ENCODE measurements at places on chromosomes 1 and 21. TPM values are rescaled to one million over a fixed set of nuclear protein-coding genes. Genes with fewer than 3 reads are reported as not detected.

GRCh38 chr1:33516891-33517567 is 44.6 kb downstream of the ZSCAN20 start:
- H3K4me3 ChIP-seq, result no peak overlapping the region
- H3K27ac ChIP-seq, result no peak overlapping the region
- H3K36me3 ChIP-seq, result no peaks in the 10 kb centered on the region
- DNase-seq, result no peak
- peaks cover 5% of the 10 kb centered on the region for H3K27me3 ChIP-seq

The PLA2G5 gene
- total RNA-seq, result not detected

DNA sequence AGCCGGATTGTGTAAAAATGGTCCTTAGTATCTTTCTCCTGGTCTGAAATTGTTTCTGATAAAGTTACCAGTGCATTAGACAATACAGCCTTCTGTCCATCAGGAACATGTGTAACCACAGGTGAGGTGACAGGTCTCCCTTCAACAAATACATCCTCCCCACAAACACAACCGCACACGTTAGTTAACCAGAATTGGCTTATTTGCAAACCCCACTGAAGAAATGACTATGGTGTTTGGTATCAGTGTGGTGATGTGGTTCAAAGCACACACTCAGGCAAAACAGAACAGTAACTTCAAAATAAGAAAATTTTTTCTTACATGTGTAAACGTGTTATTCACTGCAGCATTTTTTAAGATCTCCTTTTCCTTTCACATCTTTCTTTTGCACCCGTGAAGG is 517.2 kb upstream of the NR5A2 start:
- no peaks in the 10 kb centered on the region for H3K27me3 ChIP-seq
- no peak for DNase-seq
- H3K4me3 ChIP-seq, result no peak overlapping the region
- H3K27ac ChIP-seq, result no peak overlapping the region
- H3K36me3 ChIP-seq, result no peaks in the 10 kb centered on the region
- H3K4me1 ChIP-seq, result no peaks in the 10 kb centered on the region

- H3K4me1 ChIP-seq, result peaks cover 31% of the 10 kb centered on the region
- no peak for DNase-seq
- H3K36me3 ChIP-seq, result no peaks in the 10 kb centered on the region
- no peak overlapping the region for H3K4me3 ChIP-seq
- H3K27ac ChIP-seq, result no peak overlapping the region
Observed at GRCh38 chr1:224621813-224622682, 5.9 kb downstream of the CNIH3 start.

DNA sequence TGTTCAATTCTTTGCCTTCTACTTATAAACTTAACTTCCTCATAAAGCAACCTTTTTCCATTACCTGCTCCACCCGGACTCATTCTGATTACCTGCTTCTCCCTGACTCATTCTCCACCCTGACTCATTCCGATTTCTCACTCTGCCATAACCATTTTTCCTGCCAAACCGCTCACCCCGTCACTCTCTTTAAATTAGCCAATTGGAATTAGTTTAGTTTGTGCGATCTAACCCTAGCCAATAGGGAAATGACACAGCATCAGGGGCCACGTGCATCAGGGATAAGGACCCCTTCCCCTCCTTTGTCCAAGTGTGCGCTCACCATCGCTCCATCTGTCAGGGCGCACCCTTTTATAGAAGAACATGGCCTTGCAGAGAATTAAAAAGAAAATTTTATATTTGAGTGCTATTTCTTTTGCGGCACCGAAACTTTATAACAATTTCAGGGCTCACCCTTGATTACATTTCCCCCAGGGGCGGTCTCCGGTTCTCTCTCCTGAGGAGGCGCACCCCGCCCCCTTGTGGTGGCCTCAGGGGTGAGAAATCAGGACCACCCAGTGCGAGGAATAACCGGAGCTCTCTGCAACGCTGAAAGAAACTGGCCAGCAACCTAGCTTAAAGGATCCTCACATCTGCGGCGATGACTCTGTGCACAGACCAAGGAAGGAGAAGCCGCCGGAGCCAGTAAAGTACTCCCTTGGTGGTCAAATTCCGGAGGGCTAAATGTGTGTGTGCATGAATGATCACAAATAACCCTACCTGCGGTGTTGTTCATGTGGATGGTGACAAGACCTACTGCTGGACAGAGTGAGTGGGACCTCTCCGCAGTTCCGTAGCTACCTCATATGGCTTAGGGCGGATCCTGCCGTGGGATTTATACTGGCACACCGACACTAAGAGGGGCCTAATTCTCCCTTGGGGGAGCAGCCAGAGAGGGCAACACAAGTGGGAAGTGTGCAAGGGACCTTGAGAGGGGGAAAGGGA is 30.3 kb upstream of the CBR3 start:
- H3K36me3 ChIP-seq, result no peaks in the 10 kb centered on the region
- H3K27ac ChIP-seq, result peak overlapping the region; percentile 44
- DNase-seq, result peak; percentile 77

- peaks cover 18% of the 10 kb centered on the region for H3K27me3 ChIP-seq
- H3K4me1 ChIP-seq, result no peaks in the 10 kb centered on the region
- H3K27ac ChIP-seq, result no peak overlapping the region
- no peak overlapping the region for H3K4me3 ChIP-seq
- H3K36me3 ChIP-seq, result no peaks in the 10 kb centered on the region
- DNase-seq, result no peak
Observed at GRCh38 chr1:210692796-210693195, 364.1 kb downstream of the HHAT start.

The ZNF678 gene
- total RNA-seq, result 25.3 TPM

The GJA8 gene
- not detected for total RNA-seq

The LRRC38 gene
- 4.8 TPM for total RNA-seq

GRCh38 chr1:207073906-207074820 is 14.5 kb upstream of the C4BPB start:
- peaks cover 57% of the 10 kb centered on the region for H3K36me3 ChIP-seq
- H3K4me1 ChIP-seq, result peaks cover 21% of the 10 kb centered on the region
- no peaks in the 10 kb centered on the region for H3K27me3 ChIP-seq
- DNase-seq, result peak; percentile 90
- H3K4me3 ChIP-seq, result no peak overlapping the region

GRCh38 chr1:168653567-168653966 is 75.4 kb downstream of the DPT start:
- H3K4me1 ChIP-seq, result no peaks in the 10 kb centered on the region
- H3K36me3 ChIP-seq, result no peaks in the 10 kb centered on the region
- no peaks in the 10 kb centered on the region for H3K27me3 ChIP-seq

GRCh38 chr1:199121047-199121446 is 482.2 kb downstream of the PTPRC start:
- H3K4me3 ChIP-seq, result no peak overlapping the region
- H3K27ac ChIP-seq, result no peak overlapping the region
- DNase-seq, result no peak
- H3K4me1 ChIP-seq, result peaks cover 27% of the 10 kb centered on the region
- no peaks in the 10 kb centered on the region for H3K36me3 ChIP-seq
- no peaks in the 10 kb centered on the region for H3K27me3 ChIP-seq

The OVAAL gene
- total RNA-seq, result not detected

DNA sequence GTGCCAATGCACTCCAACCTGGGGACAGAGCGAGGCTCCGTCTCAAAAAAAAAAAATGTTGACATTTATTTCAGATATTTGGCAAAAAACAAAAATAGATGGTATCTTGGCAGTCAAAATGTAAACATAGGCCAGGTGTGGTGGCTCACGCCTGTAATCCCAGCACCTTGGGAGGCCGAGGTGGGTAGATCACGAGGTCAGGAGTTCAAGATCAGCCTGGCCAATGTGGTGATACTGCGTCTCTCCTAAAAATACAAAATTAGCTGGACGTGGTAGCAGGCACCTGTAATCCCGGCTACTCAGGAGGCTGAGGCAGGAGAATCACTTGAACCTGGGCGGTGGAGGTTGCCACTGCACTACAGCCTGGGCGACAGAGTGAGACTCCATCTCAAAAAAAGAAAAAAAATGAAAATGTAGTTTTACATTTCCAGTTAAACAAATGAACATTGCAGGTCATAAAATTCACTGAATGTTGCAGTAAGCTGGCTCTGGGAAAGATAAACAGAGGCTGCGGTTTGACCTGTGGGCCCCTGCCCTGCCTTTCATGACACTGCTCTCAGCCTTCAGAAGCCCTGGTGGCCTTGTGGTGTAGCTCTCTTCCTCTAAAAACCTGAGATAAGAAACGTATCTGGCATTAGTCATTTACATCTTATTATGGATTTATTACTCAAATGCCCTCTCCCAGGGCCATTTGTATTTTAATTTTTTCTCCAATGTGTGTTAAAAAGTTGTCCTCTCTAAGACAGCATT is 12.2 kb upstream of the SLC44A3 start:
- DNase-seq, result no peak
- H3K27me3 ChIP-seq, result no peaks in the 10 kb centered on the region
- H3K4me3 ChIP-seq, result no peak overlapping the region
- H3K4me1 ChIP-seq, result no peaks in the 10 kb centered on the region
- H3K27ac ChIP-seq, result no peak overlapping the region
- no peaks in the 10 kb centered on the region for H3K36me3 ChIP-seq

The PAX7 gene
- not detected for total RNA-seq

GRCh38 chr1:205656236-205656635 is 24.1 kb downstream of the SLC45A3 start:
- DNase-seq, result no peak
- 0 out of 2 replicates have a peak, but pooled peaks cover 4% of the 10 kb centered on the region for H3K36me3 ChIP-seq
- 0 out of 2 replicates have a peak, but pooled peaks cover 3% of the 10 kb centered on the region for H3K4me1 ChIP-seq

The SUSD4 gene
- total RNA-seq, result 5.2 TPM

DNA sequence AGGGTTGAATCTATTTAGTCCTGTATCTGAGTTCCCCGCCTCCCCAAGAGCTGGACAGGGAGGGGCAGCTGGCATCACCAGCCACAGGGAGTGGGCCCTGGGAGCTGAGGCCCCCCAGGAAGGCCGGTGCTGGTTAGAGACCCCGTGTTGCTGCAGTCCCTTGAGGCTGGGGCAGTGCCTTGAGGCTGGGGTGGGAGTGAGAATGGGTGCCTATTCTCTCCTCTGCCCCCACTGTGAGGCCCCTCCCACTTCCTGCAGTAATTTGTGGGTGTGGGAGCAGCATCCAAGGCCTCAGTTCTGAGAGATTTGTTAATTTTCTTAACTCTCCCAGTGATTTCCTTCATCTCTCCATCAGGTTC is 2.5 kb upstream of the TRAPPC3 start:
- H3K27ac ChIP-seq, result peak overlapping the region; percentile 96
- H3K27me3 ChIP-seq, result no peaks in the 10 kb centered on the region
- H3K36me3 ChIP-seq, result 0 out of 2 replicates have a peak, but pooled peaks cover under 1% of the 10 kb centered on the region
- DNase-seq, result no peak
- H3K4me1 ChIP-seq, result peaks cover 35% of the 10 kb centered on the region
- no peak overlapping the region for H3K4me3 ChIP-seq

GRCh38 chr1:109239409-109240068 is 9.8 kb upstream of the CELSR2 start:
- peaks cover 14% of the 10 kb centered on the region for H3K4me1 ChIP-seq
- peaks cover 43% of the 10 kb centered on the region for H3K36me3 ChIP-seq
- peak overlapping the region; percentile 66 for H3K27ac ChIP-seq
- peak; percentile 46 for DNase-seq
- H3K4me3 ChIP-seq, result no peak overlapping the region

- peaks cover 62% of the 10 kb centered on the region for H3K27me3 ChIP-seq
- no peaks in the 10 kb centered on the region for H3K36me3 ChIP-seq
- H3K4me3 ChIP-seq, result no peak overlapping the region
- DNase-seq, result no peak
- no peak overlapping the region for H3K27ac ChIP-seq
Observed at GRCh38 chr1:205990226-205990625, 13.0 kb downstream of the RAB7B start.

- H3K4me3 ChIP-seq, result no peak within 1 kb of the TSS
- no peaks in the 10 kb centered on the region for H3K4me1 ChIP-seq
- no peaks in the 10 kb centered on the region for H3K27me3 ChIP-seq
- H3K27ac ChIP-seq, result no peak within 1 kb of the TSS
Observed at GRCh38 chr1:247679639-247680038, at the start of gene OR13G1. Gene OR13G1 (minus strand): TSS chr1:247679739. CDS start chr1:247673041, 6,698 bp downstream.

- no peaks in the 10 kb centered on the region for H3K36me3 ChIP-seq
- no peak overlapping the region for H3K4me3 ChIP-seq
- H3K27me3 ChIP-seq, result no peaks in the 10 kb centered on the region
- no peak for DNase-seq
Observed at GRCh38 chr1:26791626-26792025, 3.9 kb downstream of the PIGV start.

The SOX13 gene
- 81.9 TPM for total RNA-seq

The FLAD1 gene
- total RNA-seq, result 84.0 TPM

GRCh38 chr1:171988243-171988885 is 147.1 kb downstream of the DNM3 start:
- H3K27ac ChIP-seq, result no peak overlapping the region
- peak; percentile 52 for DNase-seq
- H3K4me1 ChIP-seq, result no peaks in the 10 kb centered on the region

DNA sequence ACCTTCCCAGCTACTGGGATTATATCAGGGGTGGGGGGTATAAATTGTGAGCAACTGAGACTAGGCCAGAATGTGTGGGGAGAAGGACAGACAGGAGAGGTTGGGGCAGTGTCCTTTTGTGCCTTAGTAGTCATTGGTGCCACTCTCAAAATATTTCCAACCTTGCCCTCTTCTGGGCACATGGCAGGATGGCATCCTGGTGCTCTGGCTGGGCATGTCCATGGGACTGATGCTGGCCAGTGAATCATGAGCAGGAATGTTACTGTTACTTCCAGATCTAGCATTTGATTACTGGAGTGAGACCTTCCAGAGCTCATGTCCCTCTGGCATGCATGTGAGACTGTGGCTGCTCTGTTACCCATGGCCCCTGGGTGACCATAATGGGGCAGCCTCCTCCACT is 151.2 kb downstream of the MATN1 start:
- peaks cover 19% of the 10 kb centered on the region for H3K27me3 ChIP-seq
- no peak overlapping the region for H3K4me3 ChIP-seq
- H3K27ac ChIP-seq, result no peak overlapping the region
- H3K4me1 ChIP-seq, result no peaks in the 10 kb centered on the region
- no peak for DNase-seq
- H3K36me3 ChIP-seq, result no peaks in the 10 kb centered on the region

The UBAP2L gene
- total RNA-seq, result 128 TPM

DNA sequence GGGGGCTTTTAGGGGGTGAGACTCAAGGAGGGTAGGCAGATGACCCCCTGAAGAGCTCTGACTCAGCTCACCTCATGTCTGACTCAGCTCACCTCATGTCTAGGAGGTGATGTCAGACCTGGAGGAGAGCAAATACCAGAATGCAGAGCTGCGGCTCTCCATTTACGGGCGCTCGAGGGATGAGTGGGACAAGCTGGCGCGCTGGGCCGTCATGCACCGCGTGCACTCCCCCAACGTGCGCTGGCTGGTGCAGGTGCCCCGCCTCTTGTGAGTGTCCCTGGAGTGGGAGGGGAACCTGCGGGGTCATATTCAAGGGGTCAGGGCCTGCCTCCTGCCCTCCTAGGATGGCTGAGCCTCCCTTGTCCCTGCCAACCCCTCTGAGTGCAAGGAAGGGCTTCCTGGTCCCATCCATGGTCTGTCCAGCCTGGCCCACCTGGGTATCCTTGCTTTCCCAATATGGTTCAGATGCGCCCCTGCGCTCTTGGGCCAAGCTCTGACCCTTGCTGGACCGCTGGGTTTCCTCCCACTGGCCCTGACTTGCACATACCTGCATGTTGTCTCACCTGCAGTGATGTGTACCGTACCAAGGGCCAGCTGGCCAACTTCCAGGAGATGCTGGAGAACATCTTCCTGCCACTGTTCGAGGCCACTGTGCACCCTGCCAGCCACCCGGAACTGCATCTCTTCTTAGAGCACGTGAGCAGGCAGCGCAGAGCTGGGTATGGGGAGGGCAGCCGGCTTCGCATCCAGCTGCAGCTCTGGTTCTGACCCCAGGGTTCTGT is 9.1 kb downstream of the AMPD2 start:
- peak; percentile 49 for DNase-seq
- H3K36me3 ChIP-seq, result peaks cover 32% of the 10 kb centered on the region
- H3K4me3 ChIP-seq, result no peak overlapping the region
- H3K4me1 ChIP-seq, result no peaks in the 10 kb centered on the region

All from PC-3 (cell line).